Bronchus fibroblast of lung (primary cell): ENCODE measurements at places on chromosomes 16 and 17. TPM values are rescaled to one million over a fixed set of nuclear protein-coding genes. Genes with fewer than 3 reads are reported as not detected.

The TPSB2 gene
- not detected in 2 replicates for total RNA-seq

The TMC7 gene
- 0.15 and 0.34 TPM in 2 replicates for total RNA-seq

The ARMC5 gene
- total RNA-seq: 6.2 and 6.4 TPM in 2 replicates

The CDK3 gene
- total RNA-seq: 2.2 and 3.5 TPM in 2 replicates

The TP53TG3B gene
- total RNA-seq: not detected in 2 replicates

The TBC1D3C gene
- total RNA-seq: not detected in 2 replicates

The MPV17L gene
- 0.50 and 0.59 TPM in 2 replicates for total RNA-seq
